Progenitor cell of endocrine pancreas (in vitro differentiated cells): ENCODE measurements at places on chromosomes 7 and 10. TPM values are rescaled to one million over a fixed set of nuclear protein-coding genes. Genes with fewer than 3 reads are reported as not detected.

GPAM gene
- 19.7 and 20.1 TPM in 2 replicates for total RNA-seq

ACHE gene
- total RNA-seq, result 4.0 and 5.1 TPM in 2 replicates

LIPM gene
- total RNA-seq, result not detected in 2 replicates

PALD1 gene
- 1.2 and 1.4 TPM in 2 replicates for total RNA-seq
